Sigmoid colon (tissue), 7 donors: ENCODE measurements at places on chromosomes 16 and 17. TPM values are rescaled to one million over a fixed set of nuclear protein-coding genes. Genes with fewer than 3 reads are reported as not detected.

The DNAI2 gene
- 0.10 TPM for polyA plus RNA-seq

The IL21R gene
- 0.23 TPM for polyA plus RNA-seq

The CHD9NB gene
- 6.6 TPM for polyA plus RNA-seq

The KRTAP1-5 gene
- polyA plus RNA-seq: not detected

The NOMO2 gene
- 24.7 TPM for polyA plus RNA-seq
